ENCODE measurements at places on chromosomes 4 and X.

DNA sequence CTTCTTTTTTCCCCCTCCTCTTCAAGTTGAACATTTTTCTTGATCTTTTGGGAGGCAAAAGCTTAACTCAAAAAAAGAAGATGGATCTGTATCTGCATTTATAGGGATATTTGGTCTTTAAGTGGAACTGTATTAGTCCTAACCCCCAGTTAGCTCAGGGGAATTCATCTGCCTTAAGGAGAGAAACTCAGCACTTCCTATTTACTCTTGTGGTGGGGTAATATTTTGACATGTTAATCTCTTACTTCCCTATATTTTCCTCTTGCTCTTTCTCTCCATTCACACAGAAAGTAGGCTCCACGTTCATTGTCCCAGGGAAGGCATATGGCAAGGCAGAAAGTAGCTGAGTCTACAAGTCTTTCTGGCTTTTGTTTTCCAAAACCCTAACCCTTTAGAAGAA, 5.3 kb downstream of the LRRC66 start:
- no peak for DNase-seq

GRCh38 chr4:10017037-10017893, 4.0 kb downstream of the SLC2A9 start:
- DNase-seq = no peak

- DNase-seq = no peak
Measured at GRCh38 chr4:174702979-174703478, 126.0 kb downstream of the GLRA3 start.

DNA sequence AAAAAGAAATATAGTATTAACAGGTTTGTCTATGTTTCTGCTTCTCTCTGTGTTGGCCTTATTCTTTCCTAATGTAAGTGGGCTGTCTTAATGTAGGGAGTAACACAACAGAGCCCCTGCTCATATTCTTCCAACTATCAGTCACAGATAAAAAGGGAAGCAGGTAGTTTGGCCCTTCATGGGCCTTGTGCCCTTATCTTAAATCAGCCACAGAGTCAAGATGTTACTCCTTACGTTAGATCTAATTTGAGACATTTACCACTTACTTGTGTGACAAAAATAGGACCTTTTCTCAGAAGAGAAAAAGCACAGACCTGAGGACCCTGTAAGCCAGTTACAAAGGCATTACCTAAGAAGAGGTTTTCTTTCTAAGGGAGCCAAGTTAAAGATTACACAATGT, 589.0 kb downstream of the GRXCR1 start:
- no peak for DNase-seq

GRCh38 chr4:81732980-81733379, 261.3 kb upstream of the RASGEF1B start:
- no peak for DNase-seq

DNA sequence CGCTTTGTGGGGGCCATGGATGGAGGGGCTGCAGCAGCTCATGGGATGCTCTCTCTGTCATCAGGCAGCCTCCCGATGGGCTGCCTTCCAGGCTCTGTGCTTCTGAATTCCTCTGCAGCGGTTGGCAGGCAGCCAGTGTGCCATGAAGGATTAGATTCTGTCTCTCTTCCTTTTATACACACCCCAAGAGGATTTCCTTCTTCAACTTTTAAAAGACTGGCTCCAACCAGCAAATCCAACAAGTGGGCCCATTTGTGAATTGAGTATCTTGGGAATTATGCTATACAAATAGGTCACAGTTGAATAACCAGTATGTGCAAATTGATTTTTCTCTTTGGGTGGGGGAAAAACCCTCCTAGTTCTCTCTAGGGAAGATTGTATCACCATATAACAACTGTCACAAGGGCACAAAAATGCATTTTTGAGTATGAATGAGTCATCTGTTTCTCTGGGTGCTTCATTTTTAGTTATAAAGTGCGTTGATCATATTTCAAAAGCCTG, 96.8 kb upstream of the FAT1 start:
- DNase-seq = no peak

DNA sequence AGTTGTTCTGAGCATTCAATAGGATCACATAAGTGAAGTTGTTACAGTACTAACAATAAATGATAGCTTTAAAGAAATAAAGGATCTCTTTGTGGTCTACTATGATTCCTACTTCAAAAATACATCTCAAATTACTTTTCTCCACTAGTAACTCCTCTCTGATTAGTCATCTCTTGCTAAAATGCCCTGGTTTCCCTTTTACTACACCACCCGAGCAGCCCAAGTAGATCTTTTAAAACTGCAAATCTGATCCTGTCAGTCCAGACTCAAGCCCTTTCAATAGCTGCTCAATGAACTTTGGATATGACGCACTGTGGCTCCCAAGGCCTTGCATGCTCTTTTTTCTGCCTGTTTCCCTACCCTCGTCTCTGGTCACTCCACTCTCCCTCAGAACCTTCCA, 97.5 kb downstream of the MAOA start:
- DNase-seq = no peak

DNA sequence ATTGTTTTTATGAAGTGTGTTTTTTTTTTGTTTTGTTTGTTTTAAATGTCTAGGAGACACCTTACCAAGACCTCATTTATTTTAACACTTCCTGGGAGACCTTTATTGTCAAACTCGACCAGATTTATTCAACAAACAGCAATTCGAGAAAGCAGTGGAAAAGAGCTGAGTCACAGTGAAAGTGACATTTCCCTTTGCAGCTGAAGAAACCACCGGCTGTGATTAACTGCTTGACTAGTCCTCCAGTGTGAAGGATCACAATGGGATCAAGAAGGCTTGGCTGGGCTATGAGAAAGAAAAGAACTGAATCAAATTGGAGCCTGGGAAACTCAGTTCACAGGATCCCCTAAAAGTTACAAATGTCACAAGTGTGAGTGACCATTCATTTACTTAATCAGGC, 11.9 kb upstream of the ADH7 start:
- DNase-seq = no peak

GRCh38 chrX:48956728-48957414, 536 bp downstream of the OTUD5 start:
- DNase-seq = peak; percentile 50

GRCh38 chrX:13829983-13830382, 13.1 kb upstream of the GPM6B start:
- no peak for DNase-seq

DNA sequence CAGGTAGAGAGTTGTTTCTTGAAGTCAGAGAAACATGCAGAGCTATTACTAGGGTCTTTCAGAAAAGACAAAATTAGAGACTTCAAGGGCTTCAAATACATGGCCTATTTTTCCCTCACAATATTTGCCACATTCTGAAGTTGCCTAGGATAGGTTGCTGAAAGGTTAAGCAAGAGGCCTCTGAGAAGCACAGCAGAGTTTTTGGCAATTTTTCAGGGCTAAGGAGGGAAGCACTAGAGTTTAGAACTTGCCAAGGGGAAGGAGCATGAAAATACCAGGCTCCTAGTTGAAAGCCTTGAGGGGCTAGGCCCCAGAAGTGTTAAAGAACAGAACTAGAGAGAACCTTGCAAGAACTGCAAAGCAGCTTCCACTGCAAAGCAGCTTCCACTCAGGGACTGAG, 86.4 kb downstream of the ANAPC10 start:
- no peak for DNase-seq

GRCh38 chrX:12007881-12008280, 130.4 kb upstream of the FRMPD4 start:
- DNase-seq = no peak

GRCh38 chr4:110154582-110154981, 43.8 kb downstream of the ELOVL6 start:
- no peak for DNase-seq

GRCh38 chr4:13483768-13484121, 395 bp downstream of the RAB28 start:
- DNase-seq = peak; percentile 6

GRCh38 chrX:134999469-134999868, 8.7 kb downstream of the SMIM10 start:
- DNase-seq = no peak

- DNase-seq = no peak
Measured at GRCh38 chrX:9988762-9989161, 21.6 kb downstream of the CLDN34 start.

GRCh38 chrX:116142976-116143375, 27.6 kb upstream of the AGTR2 start:
- no peak for DNase-seq

GRCh38 chr4:54568184-54568583, 89.6 kb upstream of the KIT start:
- no peak for DNase-seq

DNA sequence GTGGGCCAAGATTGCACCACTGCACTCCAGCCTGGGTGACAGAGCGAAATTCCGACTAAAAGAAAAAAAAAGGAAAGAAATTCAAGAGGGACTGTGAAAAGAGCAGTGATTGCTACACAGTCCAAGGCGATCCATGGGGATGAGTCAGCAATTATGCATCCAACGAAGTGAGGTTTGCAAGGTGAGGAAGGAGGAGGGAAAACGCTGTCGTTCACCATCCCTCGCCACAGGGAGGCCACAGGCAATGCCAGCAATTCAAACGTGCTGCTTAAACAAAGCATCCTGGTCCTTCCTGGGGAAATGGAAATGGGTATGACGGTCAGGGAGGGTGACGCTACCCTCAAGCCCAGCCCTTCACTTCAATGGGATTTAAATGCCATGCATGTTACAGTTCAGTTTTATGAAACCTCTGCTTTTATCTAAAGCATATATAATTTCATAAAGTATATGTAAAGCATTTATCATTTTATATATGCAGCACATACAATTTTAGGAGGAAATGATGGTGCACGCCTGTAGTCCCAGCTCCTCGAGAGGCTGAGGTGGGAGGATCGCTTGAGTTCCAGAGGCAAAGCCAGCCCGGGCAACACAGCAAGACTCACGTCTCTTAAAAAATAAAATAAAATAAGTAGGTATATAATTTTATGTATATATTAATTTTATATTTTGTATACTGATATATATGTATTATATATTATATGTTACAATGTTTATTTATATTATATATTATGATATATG, 108.7 kb downstream of the DHRSX start:
- DNase-seq = no peak

DNA sequence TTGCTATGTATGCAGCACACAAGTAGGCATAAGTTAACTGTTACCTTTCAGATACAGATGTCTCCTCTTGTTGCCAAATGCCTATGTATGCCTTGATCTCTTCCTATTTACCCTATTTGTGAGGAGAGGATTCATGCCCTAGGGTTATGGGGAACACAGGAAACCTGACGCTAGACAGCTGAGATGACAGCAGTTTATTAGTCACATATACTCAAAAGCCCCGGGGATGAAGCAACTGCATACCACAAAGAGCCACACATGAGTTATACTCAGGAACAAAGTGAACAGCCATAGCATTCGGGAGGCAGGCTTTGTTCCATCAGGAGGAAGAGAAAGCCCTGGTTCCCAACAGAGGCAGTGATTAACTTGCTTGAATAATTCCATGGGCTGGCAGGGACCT, 1011.7 kb upstream of the PCDH7 start:
- DNase-seq = no peak

DNA sequence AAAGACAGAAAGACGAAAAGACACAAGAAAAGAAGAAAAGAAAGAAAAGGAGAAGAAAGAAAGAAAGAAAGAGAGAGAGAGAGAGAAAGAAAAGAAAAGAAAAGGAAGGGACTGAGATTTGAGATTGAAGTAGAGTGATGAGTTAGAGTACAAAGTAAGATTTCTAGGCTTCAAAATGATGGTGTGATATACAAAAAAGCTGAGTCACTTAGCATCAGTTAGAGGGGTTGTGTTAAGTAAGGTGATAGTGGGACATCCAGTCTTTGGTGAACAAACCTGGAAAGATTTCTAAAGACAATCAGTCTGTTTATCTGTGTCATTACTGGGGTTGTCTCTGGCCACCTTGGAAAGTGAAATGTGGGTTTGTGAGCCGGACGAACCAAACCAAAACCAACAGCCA, 13.5 kb downstream of the SLC10A6 start:
- no peak for DNase-seq

DNA sequence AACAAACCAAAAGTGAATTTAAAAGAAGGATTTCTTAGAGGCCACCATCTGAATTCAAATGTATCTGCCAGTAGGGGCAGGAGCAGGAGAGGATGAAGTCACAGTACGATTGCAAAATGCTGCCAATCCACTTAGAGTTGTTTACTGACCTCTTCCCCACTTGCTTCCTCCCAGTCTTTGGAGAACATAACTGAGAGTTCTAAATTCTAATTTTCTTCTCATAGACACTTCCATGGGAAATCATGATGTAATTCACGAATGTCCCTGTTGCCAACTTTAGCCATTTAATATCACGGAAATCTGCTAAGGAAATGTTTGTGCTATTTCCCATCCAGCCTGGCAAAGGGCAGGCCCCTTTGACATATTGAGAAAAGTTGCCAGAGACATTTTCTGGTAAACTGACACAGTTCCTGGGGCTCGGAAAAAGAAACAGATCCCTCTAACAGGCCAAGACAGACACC, 33.6 kb upstream of the NOCT start:
- DNase-seq = no peak

- no peak for DNase-seq
Measured at GRCh38 chrX:130121505-130121800, 11.2 kb upstream of the ELF4 start.

DNA sequence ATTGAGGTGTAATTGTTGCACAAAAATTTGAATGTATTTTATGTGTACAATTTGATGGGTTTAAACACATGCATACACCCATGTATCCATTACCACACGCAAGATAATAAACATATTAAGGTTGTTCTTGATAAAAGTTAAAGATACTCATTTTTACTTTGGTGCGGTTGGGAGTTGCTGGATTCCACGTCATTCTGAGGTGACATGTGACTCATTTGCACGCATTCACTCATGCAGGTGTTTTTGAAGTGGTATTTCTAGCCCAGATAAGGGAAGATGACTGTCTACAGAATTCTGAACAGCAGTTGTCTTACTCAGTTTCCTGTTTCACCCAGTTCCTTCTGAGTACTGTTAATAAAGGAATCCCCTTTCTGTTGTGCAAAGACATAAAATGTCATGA, 142.0 kb downstream of the RTL3 start:
- DNase-seq = peak; percentile 56

- DNase-seq = no peak
Measured at GRCh38 chrX:46865281-46865680, 28.4 kb downstream of the RP2 start.

All from effector CD4-positive, alpha-beta T cell (primary cell).